ENCODE measurements at places on chromosomes 3 and 15.

GRCh38 chr3:112561484-112561733 lies 353 bp downstream of the ATG3 start:
- peak overlapping the region; percentile 96 for H3K27ac ChIP-seq
- H3K36me3 ChIP-seq = peaks cover 8% of the 10 kb centered on the region
- H3K4me1 ChIP-seq = peaks cover 2% of the 10 kb centered on the region
- H3K4me3 ChIP-seq = peak overlapping the region; percentile 83

DNA sequence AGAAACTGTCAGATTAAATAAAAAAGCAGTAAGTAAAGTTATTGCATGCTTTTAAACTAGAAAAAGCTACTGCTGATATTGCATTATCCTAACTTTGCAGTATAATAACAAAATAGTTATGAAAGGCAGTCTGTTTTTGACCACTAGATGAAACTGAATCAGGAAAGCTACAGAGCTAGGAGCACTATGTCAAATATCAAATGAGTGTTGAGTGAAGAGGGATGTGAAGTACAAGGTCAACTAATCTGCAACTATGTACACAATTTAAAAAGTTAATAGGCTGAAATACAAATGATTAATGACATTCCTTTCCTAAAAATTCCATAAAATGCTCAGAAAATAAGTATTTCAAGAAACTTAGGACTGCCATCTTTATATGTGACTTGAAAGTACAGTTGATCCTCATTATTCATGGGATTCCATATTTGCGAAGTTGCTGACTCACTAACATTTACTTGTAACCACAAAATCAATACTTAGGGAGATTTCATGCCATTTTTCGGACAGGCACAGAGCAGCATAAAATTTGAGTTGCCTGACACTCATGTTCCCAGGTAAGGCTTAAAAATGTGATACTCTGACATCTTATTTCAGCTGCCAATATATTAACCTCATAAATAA lies 34.5 kb downstream of the SLC4A7 start:
- H3K36me3 ChIP-seq = peaks cover 7% of the 10 kb centered on the region
- H3K4me3 ChIP-seq = no peak overlapping the region
- H3K27me3 ChIP-seq = no peaks in the 10 kb centered on the region
- H3K4me1 ChIP-seq = no peaks in the 10 kb centered on the region
- DNase-seq = no peak
- H3K27ac ChIP-seq = no peak overlapping the region

DNA sequence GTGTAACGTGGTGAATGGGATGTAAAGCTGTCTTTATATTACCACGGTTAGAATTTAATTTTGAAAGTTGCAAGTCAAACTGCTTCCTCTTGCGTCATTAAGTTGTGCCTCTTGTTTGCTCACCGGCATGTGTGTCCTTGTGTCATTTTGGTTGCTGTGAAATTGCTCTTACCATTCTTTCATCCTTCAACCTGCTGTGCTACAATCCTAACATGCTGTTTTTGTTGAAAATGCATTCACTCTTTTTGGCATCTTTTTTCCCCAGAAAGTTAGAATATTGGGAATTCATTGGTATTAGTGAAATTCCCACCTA lies 164.7 kb downstream of the PGPEP1L start:
- no peaks in the 10 kb centered on the region for H3K36me3 ChIP-seq
- H3K4me3 ChIP-seq = no peak overlapping the region
- no peak for DNase-seq

- peaks cover 10% of the 10 kb centered on the region for H3K36me3 ChIP-seq
- no peaks in the 10 kb centered on the region for H3K27me3 ChIP-seq
- H3K4me3 ChIP-seq = no peak overlapping the region
- H3K27ac ChIP-seq = no peak overlapping the region
These were observed 54.7 kb downstream of the CTDSPL2 start for GRCh38 chr15:44482090-44482489.

DNA sequence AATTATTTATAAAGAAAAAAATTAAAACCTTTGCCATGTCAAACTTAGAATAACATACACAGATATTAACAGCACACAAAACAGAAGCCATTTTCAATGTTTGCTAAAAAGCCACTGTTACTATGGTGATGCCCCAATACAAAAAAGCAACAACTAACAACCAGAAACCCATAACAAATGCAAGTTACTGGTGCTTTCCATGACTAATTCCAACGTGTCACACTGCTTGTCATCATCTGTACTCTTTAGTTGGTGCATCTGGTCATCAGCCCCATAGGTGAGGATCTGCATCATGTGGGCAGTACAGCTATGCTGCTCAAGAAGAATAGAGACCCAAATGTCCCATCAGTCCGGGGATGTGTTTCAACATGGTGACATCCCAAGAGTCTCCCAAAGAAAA lies 52.8 kb downstream of the ATP8B4 start:
- no peak overlapping the region for H3K4me3 ChIP-seq
- no peaks in the 10 kb centered on the region for H3K27me3 ChIP-seq
- H3K4me1 ChIP-seq = no peaks in the 10 kb centered on the region
- no peak overlapping the region for H3K27ac ChIP-seq
- DNase-seq = no peak
- no peaks in the 10 kb centered on the region for H3K36me3 ChIP-seq

DNA sequence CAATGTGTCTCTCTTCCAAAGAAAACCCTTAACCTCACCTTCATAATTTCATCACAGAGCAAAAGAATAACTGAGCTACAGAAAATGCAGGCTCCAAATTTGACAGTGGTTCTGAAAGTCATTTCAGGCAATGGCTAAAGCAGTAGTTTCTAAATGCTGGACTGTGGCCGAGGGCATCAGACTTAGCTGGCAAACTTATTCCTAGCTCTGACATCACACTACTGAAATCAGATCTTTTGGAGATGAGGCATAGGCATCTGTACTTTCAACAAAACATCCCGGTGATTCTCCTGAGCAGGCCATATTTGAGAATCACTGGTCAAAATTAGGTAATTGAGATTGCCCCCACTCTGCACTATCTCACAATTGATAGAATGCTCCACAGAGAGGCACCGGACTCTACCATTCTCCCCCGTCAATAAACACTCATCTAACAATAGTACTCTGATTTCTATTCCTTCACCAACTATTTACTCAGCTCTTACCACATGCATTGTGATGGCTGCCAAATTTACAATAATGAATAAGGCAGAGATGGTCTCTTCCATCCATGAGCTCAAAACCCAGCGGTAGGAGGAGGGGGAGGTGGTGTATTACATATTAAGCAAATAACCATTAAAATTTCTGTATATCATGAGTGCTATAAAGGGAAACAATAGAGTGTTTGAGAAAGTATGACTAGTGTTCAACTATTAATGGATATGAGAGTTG lies 57.3 kb upstream of the SPRED1 start:
- no peak for DNase-seq
- H3K27me3 ChIP-seq = no peaks in the 10 kb centered on the region
- H3K27ac ChIP-seq = no peak overlapping the region

DNA sequence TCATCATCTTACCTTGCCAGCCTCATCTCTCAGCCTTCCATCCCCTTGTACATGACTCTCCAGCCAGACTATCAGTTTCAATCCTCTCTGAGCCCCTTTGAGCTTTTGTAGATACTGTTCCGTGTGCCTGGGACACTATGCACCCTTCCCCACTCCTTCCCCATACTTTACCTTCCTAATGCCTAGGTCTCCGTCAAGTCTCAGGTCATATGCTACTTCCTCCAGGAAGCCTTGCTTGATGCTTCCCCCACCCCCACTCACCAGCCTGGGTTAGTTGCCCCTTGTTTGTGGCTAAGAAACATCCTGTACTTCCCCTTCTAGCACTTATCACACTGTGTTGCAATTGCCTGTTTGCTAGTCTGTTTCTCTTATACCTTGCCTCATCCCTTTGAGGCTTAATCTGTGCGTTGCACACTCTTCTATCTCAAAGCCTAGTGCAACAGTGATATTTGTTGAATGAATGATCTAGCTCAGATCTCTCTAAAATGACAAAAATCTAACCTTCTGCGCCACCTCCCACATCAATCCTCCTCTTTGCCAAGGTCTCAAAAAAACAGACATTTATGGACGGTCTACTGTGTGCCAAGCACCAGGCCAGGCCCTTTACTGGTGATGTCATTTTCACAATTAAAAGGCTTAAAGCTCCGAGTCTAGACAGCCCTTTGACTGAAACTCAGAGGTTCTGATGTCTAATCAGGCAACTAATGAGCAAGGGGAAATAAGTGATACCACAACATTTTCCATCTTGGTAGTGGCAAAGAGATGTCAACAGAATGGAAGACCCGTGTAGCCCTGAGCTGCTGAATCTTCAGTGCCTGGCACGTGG lies 6.5 kb upstream of the USP3 start:
- peaks cover 21% of the 10 kb centered on the region for H3K27me3 ChIP-seq
- peak overlapping the region; percentile 83 for H3K27ac ChIP-seq
- H3K4me3 ChIP-seq = peak overlapping the region; percentile 29
- DNase-seq = peak; percentile 59
- H3K4me1 ChIP-seq = peaks cover 67% of the 10 kb centered on the region

DNA sequence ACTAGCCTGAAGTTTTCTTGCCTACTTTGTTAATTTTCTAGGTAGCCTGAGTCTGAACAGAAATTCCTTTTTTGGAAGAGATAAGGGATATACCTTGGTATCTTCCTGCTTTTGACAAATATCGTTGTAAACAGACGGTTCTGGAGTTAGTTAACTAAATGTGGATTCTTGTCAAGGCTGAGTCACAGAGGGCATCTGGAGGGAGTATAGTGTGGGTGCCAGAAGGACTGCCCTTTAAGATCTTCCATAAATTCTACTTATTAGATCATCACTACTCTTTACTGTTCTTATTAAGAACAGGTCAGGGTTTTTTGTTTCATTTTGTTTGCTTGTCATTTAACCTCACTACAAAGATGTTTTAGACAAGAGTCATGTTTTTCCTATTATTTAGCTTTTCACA lies 125.3 kb upstream of the SKOR1 start:
- H3K27ac ChIP-seq = no peak overlapping the region
- no peak overlapping the region for H3K4me3 ChIP-seq
- no peaks in the 10 kb centered on the region for H3K27me3 ChIP-seq

GRCh38 chr3:193145248-193145647 lies 95.8 kb upstream of the PLAAT1 start:
- H3K36me3 ChIP-seq = no peaks in the 10 kb centered on the region
- H3K4me1 ChIP-seq = no peaks in the 10 kb centered on the region
- DNase-seq = no peak

GRCh38 chr3:197963019-197963637 lies 3.1 kb downstream of the LMLN start:
- H3K36me3 ChIP-seq = no peaks in the 10 kb centered on the region
- no peak overlapping the region for H3K27ac ChIP-seq
- DNase-seq = no peak
- peaks cover 18% of the 10 kb centered on the region for H3K4me1 ChIP-seq
- no peak overlapping the region for H3K4me3 ChIP-seq

DNA sequence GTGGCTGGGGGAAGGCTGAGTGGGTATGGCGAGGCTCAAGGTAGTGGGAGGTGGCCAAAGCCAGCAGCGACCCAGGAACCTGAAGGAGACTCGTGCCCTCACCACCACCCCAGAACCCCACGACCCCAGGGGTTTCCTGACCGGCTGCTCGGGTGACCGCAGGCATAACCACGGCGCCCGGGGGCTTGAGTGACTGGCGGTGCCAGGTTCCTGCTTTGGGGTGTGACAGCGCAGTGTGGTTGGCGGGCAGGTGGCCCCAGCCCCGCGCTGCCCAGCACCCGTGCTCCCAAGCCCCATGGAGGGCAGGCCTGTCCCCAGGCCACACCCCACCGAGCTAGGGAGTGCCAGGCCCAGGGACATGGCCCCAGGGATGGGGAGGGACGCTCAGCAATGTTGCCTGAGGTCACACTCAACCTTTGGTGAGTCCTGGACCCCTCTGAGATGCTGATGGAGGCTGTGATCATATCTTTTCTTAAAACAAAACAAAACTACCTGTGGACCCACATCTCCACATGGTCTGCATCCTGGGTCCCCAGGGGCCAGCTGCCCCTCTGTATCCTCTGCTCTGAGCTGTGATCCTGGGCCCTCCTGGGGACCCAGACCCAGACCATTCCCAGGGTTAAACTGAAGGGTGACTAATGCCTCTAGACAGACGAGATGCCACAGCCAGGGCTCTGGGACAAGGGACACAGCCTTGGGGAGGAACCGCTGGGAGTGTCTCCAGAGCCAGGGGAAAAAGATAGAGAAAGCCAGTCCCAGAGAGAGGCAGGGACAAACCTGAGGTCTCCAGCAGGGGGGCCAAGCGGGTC lies 13.0 kb downstream of the DNAJB8 start:
- no peaks in the 10 kb centered on the region for H3K4me1 ChIP-seq
- H3K27me3 ChIP-seq = peaks cover 3% of the 10 kb centered on the region
- H3K4me3 ChIP-seq = no peak overlapping the region
- no peak for DNase-seq
- no peaks in the 10 kb centered on the region for H3K36me3 ChIP-seq

- H3K4me3 ChIP-seq = no peak overlapping the region
- H3K27ac ChIP-seq = no peak overlapping the region
- no peaks in the 10 kb centered on the region for H3K4me1 ChIP-seq
- no peak for DNase-seq
- no peaks in the 10 kb centered on the region for H3K36me3 ChIP-seq
These were observed 291.0 kb downstream of the CLSTN2 start for GRCh38 chr3:140225996-140226395.

GRCh38 chr3:197600796-197601565 lies 45.2 kb upstream of the BDH1 start:
- H3K36me3 ChIP-seq = no peaks in the 10 kb centered on the region
- no peaks in the 10 kb centered on the region for H3K27me3 ChIP-seq
- no peak for DNase-seq
- peaks cover 4% of the 10 kb centered on the region for H3K4me1 ChIP-seq
- H3K27ac ChIP-seq = no peak overlapping the region

DNA sequence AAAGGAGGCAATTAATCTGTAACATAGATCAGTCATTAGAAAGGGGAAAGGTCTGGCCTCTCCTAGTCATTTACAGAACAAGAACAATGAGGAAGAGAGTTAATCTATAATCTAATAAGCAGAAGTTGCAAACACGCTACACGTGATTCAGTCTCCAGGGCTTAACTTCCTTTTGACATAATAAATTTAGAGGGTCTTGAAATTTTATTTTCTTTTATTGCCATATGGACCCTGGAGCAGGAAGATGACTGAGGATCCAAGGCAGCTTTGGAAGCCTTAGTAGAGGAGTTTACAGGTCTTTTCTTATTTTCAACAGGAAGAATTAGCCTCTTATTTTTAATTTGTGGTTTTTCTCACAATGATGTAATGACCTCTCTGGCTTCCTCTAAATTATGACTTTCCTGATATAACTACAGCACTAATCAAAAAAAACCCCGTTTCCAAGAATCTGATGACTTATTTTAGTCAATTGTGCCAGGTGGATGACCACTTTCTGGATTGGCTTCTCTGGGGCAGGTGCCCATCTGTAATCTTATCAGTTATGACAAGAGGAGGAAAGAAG lies 32.2 kb downstream of the ADGRG7 start:
- H3K27ac ChIP-seq = no peak overlapping the region
- no peaks in the 10 kb centered on the region for H3K4me1 ChIP-seq
- no peak overlapping the region for H3K4me3 ChIP-seq
- no peaks in the 10 kb centered on the region for H3K27me3 ChIP-seq
- H3K36me3 ChIP-seq = no peaks in the 10 kb centered on the region

DNA sequence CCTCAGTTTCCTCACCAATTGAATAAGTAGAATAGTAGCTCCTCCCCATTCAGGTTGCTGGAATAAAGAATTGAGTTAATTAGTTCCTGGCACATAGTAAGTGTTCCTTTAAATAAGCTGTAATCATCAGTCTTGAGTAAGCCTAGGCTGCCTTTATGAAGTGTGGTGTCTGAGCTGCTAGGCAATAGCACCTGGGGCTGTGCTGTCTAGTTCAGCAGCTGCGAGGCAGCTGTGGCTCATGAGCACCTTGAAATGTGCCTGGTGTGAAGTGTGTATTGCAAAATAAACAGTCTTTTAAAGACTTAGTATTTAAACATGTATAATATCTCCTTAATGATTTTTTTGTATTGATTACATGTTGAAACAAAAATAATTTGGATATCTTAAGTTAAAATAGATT lies 77.6 kb downstream of the TOP2B start:
- no peak overlapping the region for H3K27ac ChIP-seq
- no peaks in the 10 kb centered on the region for H3K36me3 ChIP-seq
- no peaks in the 10 kb centered on the region for H3K27me3 ChIP-seq
- no peak for DNase-seq

All from thymus (tissue), 14 donors.